Hematopoietic multipotent progenitor cell treated with erythropoietin and hydrocortisone succinate and interleukin-3 and kit ligand, for 6 days (in vitro differentiated cells): ENCODE measurements at places on chromosomes 2 and 18.
A peak's percentile ranks its signal among the peaks of the same experiment; 100 is the strongest.

DNA sequence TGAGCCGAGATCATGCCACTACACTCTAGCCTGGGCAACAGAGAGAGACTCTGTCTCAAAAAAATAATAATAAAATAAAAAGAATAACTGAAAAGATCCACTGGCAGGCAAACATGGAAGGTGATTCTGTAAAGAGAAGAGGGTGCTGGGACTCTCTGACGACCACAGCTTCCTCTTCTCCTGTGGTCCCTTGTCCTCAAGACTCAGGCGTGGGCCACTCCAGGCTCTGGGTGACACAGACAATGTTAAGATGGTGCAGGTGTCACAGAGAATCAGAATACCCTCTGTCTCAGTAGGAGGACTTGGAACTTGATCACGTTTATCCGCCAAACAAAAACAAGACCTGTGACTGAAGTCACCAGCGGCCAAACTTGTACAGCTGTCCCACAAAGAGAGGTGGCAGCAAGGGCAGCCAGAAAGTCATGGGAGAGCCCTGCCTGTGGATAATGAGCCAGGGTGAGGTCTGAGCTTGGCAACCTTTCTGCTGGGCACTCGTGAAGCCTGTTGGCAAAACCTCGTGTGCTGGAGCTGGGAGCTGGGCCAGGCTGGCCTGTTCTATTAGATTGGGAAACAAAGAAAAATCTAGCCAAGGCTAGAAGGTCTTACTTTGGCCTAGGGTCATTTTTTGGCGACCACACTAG, 76.4 kb upstream of the ITGA6 start:
- DNase-seq: no peak

- DNase-seq: no peak
These were observed 211.0 kb upstream of the ZC3H15 start for GRCh38 chr2:186274936-186275575.

GRCh38 chr2:27051902-27052645, 606 bp downstream of the AGBL5 start:
- peak; percentile 26 for DNase-seq

DNA sequence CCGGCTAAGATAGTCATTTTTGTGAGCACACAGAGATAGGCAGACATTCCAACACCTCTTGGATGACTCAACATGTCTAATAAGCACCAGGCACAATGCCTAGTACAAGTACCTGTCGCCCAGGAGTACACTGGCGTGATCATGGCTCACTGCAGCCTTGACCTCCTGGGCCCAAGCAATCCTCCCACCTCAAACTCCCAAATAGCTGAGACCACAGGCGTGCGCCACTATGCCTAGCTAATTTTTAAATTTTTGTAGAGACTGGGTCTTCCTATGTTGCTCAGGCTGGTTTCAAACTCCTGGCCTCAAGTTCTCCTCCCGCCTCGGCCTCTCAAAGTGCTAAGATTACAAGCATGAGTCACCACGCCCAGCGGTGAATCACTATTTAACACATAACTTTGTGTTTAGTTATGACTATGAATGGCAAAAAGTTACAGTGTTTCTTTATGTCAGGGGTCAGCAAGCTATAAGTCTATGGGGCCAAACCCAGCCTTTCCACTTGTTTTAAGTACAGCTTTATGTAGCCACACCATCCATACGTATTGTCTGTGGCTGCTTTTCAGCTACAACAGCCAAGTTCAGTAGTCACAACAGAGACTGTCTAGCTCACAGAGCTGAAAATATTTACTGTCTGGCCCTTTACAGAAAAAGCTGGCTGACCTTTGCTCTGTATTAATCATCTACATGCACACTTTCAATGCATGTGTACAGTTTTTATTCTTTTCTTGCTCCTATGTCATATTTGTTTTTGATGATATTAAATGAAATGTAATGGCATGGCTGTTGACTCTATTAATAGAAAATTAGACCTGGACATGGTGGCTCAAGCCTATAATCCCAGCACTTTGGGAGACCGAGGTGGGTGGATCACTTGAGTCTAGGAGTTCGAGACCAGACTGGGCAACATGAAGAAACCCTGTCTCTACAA, 18.7 kb downstream of the ORC2 start:
- peak; percentile 48 for DNase-seq

- DNase-seq: no peak
These were observed 99.0 kb upstream of the GRB14 start for GRCh38 chr2:164719996-164720941.

- DNase-seq: no peak
These were observed 9.0 kb upstream of the TET3 start for GRCh38 chr2:73975731-73976130.

- no peak for DNase-seq
These were observed 682.7 kb upstream of the FANCL start for GRCh38 chr2:58923869-58924268.

GRCh38 chr2:159168707-159169106, 117.8 kb downstream of the WDSUB1 start:
- DNase-seq: peak; percentile 54

GRCh38 chr2:152380261-152381055, 45.5 kb downstream of the FMNL2 start:
- no peak for DNase-seq

DNA sequence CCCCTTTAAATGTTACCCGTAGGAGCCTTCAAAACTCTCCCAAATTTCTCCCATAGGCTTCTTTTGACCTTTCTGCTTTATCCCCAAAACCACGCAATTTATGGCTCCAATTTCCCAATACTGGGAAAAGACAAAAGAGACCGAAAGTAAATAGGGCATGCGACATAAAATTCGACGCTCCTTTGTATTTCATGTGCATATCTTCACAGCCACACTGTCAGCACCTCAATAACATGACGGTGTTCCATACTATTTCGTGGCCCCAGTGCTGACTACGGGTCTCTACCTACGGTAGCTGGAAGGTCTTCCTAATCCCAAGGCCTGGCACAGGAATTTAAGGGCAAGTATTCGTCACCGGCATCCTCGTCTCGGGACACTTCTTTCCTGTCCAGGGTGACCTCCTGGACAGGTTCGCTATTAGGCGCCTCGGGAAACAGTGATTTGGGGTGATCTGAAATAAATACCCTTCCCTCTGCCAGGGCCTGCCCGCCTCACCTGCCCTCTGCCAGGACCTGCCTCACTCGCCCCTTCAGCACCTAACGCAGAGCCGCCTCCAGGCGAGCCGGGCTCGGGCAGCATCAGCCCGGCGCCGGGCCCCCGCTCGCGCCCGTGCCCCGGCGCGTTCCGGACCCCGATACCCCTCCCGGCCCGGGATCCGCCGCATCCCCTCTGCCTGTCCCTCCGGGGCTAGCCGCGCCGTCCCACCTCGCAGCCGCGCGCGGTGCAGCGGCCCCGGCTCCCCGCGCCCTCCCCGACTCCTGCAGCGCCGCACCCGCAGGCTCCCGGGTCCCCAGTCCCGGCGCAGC, 680 bp downstream of the DTNB start:
- peak; percentile 72 for DNase-seq

DNA sequence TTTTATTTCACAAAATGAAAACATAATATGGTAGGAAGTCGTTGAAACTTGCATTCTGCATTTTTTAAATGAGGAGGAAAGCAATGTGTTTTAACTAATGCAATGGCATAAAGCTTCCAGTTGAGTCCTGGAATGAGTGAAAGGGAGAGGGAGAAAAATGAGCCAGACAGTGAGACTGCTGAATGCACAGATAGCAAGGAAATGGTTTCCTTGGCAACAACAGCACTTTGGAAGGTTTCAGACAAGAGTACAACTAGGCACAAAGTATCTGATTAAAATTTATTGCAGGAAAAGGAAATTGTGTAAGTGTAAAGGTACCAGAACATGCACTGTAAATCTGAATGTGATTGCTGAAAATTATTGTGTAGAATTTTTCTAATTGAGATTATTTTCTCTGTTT, 320.1 kb upstream of the KYNU start:
- DNase-seq: no peak

GRCh38 chr2:162838136-162838497, 450 bp downstream of the KCNH7 start:
- no peak for DNase-seq

DNA sequence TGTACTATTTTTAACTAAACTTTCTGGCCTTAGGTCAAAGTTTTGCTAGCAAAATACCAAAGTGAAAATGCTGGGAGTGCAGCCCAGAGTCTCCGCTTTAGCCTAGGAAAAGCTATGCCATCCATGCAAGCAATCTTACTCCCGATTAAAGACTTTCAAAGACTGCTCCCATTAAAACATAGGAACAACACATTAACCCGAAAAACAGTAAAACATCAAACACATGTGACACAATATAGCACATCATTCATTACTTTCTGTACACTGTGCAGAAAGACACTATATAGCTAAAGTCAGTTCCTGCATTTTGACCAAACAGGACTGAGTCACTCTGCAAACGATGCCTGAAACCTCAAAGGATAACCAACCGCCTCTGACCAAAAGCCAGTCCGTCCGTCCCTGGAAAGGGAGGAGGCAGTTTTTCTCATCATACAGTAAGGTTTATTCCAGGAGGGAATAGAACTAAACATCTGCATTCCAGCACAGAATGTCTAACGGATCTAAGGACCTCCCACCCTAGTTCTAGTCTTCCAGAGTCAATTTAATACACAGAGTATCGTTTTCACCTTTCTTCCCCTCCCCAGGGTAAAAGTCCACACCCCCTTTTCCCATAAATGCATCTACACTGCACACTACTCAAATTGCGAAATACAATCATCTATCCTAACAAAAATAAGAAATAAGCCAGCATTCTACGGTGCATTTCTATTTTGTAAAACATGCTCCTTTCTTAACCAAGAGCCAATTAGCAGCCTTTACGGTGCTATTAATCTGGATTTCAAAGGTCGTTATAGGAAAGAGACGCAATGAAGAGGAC, 1.7 kb downstream of the ROCK2 start:
- peak; percentile 43 for DNase-seq

DNA sequence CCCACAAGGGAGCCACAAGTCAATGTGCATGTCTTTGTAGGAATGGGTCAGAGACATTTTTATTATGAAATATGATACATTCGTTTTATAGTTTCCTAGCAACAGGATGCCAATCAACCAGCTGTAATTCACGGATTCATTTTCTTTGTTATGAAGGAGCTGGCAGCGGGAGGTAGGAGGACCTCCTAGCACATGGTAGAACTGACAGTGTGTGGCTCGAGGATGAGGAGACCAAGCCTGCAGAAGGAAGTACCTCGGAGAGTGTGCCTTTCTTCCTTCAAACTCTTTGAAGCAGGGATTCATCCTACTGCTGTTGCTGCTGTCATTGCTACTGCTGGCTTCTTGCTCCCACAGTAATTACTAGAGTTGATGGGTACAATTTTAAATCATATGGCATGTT, 504.8 kb upstream of the KLHL29 start:
- no peak for DNase-seq

GRCh38 chr2:8740136-8740535, 58.3 kb downstream of the ID2 start:
- DNase-seq: no peak

DNA sequence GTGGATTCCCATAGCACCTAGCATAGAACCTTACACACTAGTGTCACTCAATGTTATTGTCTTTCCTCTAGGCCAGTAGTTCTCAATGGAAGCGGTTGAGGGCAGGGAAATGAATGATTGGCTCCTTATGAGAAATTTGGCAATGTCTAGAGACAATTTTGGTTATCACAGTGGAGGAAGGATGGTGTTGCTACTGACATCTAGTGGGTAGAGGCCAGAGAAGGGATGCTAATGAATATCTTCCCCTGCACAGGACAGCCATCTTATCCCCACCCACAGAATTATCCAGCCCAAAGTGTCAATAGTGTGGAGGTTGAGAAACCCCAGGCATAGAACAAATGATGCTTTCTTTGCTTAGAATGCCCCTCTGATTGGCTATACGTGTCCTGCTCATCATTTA, 15.8 kb downstream of the C18orf63 start:
- DNase-seq: peak; percentile 72

GRCh38 chr2:188279093-188279445, 12.6 kb upstream of the GULP1 start:
- DNase-seq: no peak

- DNase-seq: no peak
These were observed 80.9 kb upstream of the KYNU start for GRCh38 chr2:142796588-142796987.

DNA sequence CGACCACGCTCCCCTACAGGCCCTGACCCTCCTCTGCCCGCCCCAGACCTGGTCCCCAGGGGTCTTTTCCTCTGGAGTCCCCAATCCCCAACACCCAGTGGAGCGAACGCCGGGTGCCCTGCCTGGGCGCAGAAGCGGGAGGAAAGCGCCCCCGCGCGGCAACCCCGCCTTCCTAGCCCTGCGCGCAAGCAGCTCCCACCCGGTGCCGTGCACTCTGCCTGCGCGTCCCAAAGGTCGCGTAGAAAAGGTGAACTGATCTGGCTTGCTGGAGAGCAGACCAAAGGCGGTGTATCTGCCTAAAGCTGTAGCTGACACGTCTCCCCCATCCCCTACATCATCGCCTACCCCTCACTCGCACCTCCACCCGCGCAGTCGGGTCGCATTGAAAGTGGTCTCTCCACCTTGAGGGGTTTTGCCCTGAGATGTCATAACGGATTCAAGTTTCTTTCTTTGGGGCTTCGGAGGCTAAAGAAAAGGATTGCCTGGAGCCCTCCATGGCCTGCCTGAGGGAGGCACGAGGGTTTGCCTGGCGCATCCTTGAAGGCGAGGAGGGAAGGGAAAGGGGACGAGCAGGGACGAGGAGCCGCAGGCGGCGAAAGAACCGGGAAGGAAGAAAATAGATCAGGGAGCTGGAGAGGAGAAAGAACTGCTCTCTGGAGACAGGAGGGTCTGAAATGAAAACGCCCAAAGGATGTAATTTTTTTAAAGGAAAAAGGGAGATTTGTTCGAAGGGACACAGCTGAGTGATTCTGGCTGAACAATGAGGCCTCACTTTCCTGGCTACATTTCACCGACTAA, 5.8 kb downstream of the GAD1 start:
- DNase-seq: peak; percentile 66

DNA sequence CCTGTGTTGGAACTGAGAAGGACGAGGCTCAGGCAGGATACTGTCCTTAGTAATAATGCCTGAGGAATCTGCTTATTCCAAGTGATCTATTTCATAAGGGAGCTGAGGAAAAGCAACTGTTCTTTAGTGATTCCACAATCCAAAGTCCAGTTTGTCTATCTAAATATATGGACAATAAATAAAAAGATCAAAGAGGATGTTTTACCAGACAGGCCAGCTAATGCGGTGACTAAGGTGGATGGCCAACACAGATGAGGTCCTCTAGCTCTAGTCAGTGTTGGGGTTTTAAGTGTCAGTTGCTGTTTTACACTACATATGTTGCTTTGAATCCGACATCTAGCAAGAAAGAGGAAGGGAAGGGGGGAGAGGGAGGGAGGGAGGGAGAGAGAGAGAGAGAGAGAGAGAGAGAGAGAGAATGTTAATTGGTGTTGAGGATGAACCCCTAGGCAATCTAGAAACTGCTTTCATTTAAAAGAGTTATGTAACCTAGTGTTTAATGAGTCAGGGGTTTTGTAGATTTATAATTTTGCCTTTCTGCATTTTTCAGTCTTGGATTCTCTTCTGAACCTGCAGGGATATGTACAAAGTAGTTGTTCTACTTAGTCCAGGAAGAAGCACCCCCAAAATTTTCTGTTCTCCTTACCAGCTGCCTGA, 27.0 kb upstream of the SCN1A start:
- DNase-seq: no peak
